ENCODE measurements at places on chromosomes 2 and 18. TPM values are rescaled to one million over a fixed set of nuclear protein-coding genes. Genes with fewer than 3 reads are reported as not detected.

Gene ARL4C
- 17.4 TPM for total RNA-seq

Gene LRP1B
- total RNA-seq = under 0.01 TPM

Gene SLC23A3
- 0.63 TPM for total RNA-seq

Gene TCF23
- total RNA-seq = not detected

Gene RBM44
- 0.16 TPM for total RNA-seq

Measured in bronchial smooth muscle cell (primary cell).